ENCODE measurements at places on chromosomes 12 and 14. TPM values are rescaled to one million over a fixed set of nuclear protein-coding genes. Genes with fewer than 3 reads are reported as not detected.
A peak's percentile ranks its signal among the peaks of the same experiment; 100 is the strongest.

- H3K27ac ChIP-seq, result no peak overlapping the region
- H3K4me1 ChIP-seq, result peaks cover 8% of the 10 kb centered on the region
- H3K36me3 ChIP-seq, result no peaks in the 10 kb centered on the region
- H3K27me3 ChIP-seq, result no peaks in the 10 kb centered on the region
These were observed 53.8 kb downstream of the TESC start for GRCh38 chr12:117045160-117046010.

DNA sequence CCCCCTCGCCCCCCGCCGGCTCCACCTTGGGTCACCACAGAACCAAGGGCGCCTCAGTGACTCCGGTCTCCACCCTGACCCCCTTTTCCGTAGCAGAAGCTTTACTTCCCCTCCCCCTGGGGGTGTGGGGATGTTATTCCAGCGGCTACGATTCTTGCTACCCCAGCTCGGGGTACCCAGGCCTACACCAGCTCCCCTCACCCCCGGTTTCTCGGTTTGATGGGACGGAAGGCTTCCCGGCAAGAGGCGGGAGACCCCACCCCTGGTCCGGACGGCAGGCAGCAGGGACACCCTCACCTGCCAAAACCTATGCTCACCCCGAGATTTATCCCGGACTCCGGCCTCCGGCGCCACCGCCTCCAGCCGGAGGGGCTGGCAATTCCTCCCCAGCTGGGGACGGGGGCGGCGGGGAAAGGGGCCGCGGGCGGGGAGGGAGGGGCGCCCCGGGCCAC is 619 bp downstream of the RAB15 start:
- peaks cover 15% of the 10 kb centered on the region for H3K4me1 ChIP-seq
- DNase-seq, result no peak
- peak overlapping the region; percentile 77 for H3K4me3 ChIP-seq
- H3K27me3 ChIP-seq, result no peaks in the 10 kb centered on the region
- peak overlapping the region; percentile 62 for H3K27ac ChIP-seq

- H3K27me3 ChIP-seq, result no peaks in the 10 kb centered on the region
- DNase-seq, result no peak
- no peak overlapping the region for H3K27ac ChIP-seq
- H3K4me1 ChIP-seq, result no peaks in the 10 kb centered on the region
- H3K4me3 ChIP-seq, result no peak overlapping the region
These were observed 1206.6 kb upstream of the TMEM132C start for GRCh38 chr12:127060310-127060847.

DNA sequence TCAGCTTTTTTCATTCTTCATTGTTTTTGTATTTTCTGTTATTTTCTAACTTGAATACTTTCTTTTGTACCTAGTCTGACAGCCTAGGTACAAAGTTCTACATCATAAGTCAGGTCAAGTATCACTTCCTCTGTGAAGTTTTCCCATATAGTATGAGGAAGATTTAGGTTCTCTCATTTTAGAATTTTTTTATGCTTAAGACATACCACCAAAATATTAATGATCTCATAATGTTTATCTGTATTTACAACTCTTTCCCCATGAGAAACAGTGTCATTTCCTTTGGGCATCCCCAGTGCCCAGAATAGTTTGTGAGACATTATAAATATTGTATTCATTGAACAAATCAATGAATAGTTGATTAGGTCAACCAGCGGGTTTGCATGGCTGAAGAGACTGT is 3.1 kb upstream of the ATF7IP start:
- H3K36me3 ChIP-seq, result no peaks in the 10 kb centered on the region
- DNase-seq, result no peak
- H3K27me3 ChIP-seq, result no peaks in the 10 kb centered on the region
- no peaks in the 10 kb centered on the region for H3K4me1 ChIP-seq
- no peak overlapping the region for H3K4me3 ChIP-seq

DNA sequence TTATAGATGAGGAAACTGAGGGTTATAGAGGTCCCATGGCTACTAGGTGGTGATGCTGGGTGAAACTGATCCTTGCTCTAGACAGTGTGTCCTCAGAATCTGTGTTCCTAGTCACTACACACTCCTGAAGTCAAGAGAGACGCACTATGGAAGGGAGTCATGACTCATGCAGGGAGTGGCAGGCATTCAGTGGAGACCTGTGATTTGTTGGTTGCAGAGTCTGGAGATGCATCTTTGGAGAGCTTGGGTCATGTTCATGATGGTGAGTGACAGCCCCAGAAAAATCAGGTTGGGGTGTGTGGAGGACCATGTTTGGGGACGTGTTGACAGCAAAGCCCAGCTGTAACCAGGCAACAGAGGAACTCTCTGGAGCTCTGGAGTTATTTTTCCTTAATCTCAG is 38.0 kb upstream of the FBXO21 start:
- H3K27me3 ChIP-seq, result no peaks in the 10 kb centered on the region
- H3K36me3 ChIP-seq, result no peaks in the 10 kb centered on the region
- DNase-seq, result no peak
- H3K4me1 ChIP-seq, result no peaks in the 10 kb centered on the region
- no peak overlapping the region for H3K4me3 ChIP-seq

DNA sequence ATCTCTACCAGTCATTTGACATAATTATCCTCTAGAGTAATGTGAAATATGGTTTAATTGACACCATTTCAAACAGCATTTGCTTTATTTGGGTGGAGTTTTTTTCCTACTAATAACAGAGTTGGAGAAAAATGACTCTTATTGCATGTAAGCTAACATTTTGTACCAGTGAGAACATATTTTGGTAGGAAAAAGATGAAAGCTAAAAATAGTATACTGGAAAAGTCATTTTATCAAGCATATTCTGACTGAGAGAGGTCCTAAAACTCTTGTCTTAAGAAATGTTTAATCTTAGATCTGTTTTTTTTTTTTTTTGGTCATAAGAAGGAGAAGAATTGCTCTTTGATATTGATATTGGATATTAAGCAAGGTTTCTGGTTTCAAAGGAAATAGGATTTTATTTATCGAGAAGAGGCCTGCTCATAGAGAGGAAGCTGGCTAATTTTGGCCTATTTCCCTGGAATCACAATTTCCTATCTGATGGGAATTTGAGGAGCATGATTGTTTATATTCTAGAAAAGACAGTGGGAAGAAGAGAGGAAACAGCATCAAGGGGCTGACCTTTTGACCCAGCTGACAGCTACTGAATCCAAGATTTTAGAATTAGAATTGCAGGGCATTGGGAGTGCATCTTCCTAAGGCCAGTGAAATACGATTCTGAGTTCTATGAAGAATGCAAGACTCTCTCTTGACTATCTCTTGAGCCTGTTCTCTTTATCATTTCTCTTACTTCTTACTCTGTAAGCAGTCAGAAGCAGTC is 19.4 kb downstream of the OTOGL start:
- H3K27me3 ChIP-seq, result no peaks in the 10 kb centered on the region
- peak overlapping the region; percentile 39 for H3K27ac ChIP-seq
- no peak for DNase-seq
- no peaks in the 10 kb centered on the region for H3K36me3 ChIP-seq
- no peak overlapping the region for H3K4me3 ChIP-seq
- peaks cover 44% of the 10 kb centered on the region for H3K4me1 ChIP-seq

DNA sequence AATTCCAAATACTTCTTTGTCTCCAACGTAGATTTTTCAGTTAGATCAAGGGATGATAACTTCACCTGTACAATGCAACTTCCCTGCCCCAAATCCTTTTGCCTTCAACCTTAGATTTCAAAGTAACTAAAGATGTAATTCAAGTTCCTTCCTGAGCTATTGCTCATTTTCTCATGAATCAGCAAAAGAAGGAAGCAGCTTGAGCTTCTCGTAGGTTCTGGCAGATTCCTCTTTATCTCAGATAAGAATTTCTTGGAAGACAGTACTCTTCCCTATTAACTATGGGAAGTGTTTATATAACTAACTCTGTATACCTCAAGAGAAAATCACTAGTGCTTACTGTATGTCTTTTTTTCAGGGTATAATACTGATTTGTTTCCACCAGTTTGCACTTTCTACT is 203.8 kb downstream of the RASSF9 start:
- DNase-seq, result no peak
- H3K4me3 ChIP-seq, result no peak overlapping the region
- no peak overlapping the region for H3K27ac ChIP-seq

GRCh38 chr14:97687944-97688630 is 890.9 kb downstream of the VRK1 start:
- H3K27me3 ChIP-seq, result no peaks in the 10 kb centered on the region
- H3K4me1 ChIP-seq, result no peaks in the 10 kb centered on the region
- no peak overlapping the region for H3K27ac ChIP-seq
- no peak overlapping the region for H3K4me3 ChIP-seq

GTF2A1 gene
- total RNA-seq, result 14.7 TPM

DNA sequence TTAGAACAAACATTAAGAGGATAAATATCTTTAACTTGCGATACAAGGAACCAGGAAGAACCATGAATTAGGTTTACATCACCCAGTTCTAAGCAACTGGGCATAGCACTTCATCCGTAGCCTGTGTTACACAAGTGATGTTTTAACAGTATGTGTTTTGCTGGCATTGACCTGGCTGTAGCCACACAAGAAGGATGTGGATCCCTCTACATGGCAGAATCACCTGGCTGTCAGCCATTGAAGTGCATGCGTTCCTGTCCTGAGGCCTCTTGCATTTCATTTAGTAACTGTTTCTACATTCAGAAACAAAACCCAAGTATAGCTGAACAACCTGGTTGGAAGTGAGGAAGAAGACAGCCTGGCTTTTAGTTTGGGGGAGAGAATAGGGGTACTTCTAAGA is 72.2 kb downstream of the TGFB3 start:
- H3K4me1 ChIP-seq, result no peaks in the 10 kb centered on the region
- H3K27me3 ChIP-seq, result no peaks in the 10 kb centered on the region
- H3K36me3 ChIP-seq, result peaks cover 3% of the 10 kb centered on the region

- peak within 1 kb of the TSS; percentile 100 for H3K27ac ChIP-seq
- H3K4me3 ChIP-seq, result peak within 1 kb of the TSS; percentile 98
- DNase-seq, result peak; percentile 100
- H3K36me3 ChIP-seq, result peaks cover 35% of the 10 kb centered on the region
These were observed at the start of gene EIF5 for GRCh38 chr14:103333754-103334643. TSS of gene EIF5 (plus strand) at chr14:103334237. CDS start at chr14:103335861, 1,624 bp downstream.

- no peaks in the 10 kb centered on the region for H3K36me3 ChIP-seq
- no peak overlapping the region for H3K4me3 ChIP-seq
- H3K4me1 ChIP-seq, result peaks cover 34% of the 10 kb centered on the region
- peaks cover 8% of the 10 kb centered on the region for H3K27me3 ChIP-seq
- no peak overlapping the region for H3K27ac ChIP-seq
These were observed 21.2 kb downstream of the ZBTB42 start for GRCh38 chr14:104821971-104822608.

GRCh38 chr12:612886-613285 is 50.4 kb downstream of the NINJ2 start:
- no peaks in the 10 kb centered on the region for H3K4me1 ChIP-seq
- H3K27me3 ChIP-seq, result no peaks in the 10 kb centered on the region
- no peaks in the 10 kb centered on the region for H3K36me3 ChIP-seq
- no peak for DNase-seq
- H3K27ac ChIP-seq, result no peak overlapping the region

DNA sequence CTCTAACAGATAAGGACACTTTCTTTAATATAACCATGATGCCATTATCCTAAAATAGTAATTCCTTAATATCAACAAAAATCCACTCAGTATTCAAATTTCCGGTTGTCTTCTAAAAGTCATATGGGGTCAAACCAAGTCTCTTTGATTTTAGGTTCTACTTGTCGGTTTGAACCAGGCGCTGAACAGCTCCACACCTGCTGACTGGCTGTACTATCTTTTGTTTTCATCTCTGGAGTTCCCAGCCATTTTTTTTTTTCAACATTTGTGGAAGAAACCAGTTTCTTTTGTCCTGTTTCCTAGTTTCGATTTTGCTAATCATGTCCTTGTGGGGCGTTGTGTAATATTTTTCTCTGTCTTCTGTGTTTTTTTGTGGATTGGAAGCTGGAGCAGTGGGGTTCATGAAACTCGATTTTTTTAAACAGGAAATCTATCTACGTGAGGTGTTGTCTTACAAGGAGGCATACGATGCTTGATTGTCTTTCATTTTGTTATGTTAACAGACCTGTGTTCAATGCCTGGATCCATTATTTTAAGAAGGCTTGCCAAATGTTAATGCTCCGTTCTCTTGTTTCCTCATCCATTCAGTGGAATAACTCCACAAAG is 50.2 kb downstream of the FZD10 start:
- no peak overlapping the region for H3K27ac ChIP-seq
- no peak for DNase-seq
- no peak overlapping the region for H3K4me3 ChIP-seq
- H3K4me1 ChIP-seq, result no peaks in the 10 kb centered on the region
- no peaks in the 10 kb centered on the region for H3K36me3 ChIP-seq

DNA sequence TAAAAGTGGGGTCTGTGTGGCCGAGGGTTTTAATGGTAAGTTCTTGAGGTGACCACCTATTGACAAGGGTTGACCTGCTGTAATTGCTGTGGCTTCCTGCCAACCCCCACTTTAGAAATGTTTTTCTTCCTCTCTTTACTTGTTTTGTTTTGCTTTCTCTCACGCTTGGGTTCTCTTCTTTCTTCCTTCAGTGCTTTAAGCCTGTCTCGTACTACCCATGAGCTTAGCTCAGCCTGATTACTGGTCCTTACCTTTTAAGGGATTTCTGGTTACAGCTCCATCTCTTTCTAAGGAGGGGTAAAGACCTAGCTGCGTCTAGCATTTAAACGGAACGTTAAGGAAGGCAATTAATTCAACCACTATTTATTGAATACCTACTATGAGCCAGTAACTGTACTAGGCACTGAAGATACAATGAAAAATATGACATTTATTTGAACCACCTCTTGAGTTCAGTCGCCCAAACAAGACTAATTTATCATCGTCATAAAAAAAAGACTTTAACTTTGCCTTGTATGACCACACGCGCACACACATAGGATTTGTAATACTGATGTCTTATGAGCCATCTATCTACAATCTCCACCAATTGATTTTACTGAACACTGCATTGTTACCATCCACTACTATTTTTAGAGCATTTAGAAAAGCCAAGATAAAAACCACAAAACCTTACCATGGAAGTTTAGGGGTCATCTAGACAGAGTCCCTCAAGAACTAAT is 888 bp upstream of the PPP1R12A start:
- peak overlapping the region; percentile 99 for H3K27ac ChIP-seq
- no peak for DNase-seq
- H3K4me3 ChIP-seq, result peak overlapping the region; percentile 93
- H3K4me1 ChIP-seq, result peaks cover 38% of the 10 kb centered on the region

DNA sequence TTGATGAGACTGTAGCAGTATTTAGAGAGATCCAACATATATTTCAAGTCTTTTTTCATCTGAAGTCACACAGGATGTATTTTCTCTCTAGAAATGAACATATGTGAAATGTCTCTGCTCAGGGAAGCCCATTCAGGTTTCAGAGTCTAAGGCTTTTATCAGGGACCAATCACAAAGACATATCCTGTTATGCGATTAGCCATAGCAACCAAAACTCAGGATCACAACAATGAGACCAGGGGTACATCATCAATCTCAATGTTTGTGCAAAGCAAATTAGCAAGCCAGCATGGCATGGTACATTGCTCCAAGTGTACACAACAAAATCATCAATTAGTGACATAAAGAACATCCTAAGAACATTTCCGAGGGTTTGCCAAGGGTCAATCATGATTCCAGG is 99.2 kb upstream of the AMN1 start:
- no peaks in the 10 kb centered on the region for H3K27me3 ChIP-seq
- no peak for DNase-seq
- no peak overlapping the region for H3K4me3 ChIP-seq
- no peaks in the 10 kb centered on the region for H3K36me3 ChIP-seq
- no peaks in the 10 kb centered on the region for H3K4me1 ChIP-seq
- no peak overlapping the region for H3K27ac ChIP-seq

GRCh38 chr12:57726884-57727757 is 11.4 kb downstream of the AGAP2 start:
- H3K4me3 ChIP-seq, result peak overlapping the region; percentile 54
- peaks cover 26% of the 10 kb centered on the region for H3K27me3 ChIP-seq
- no peak for DNase-seq
- H3K27ac ChIP-seq, result peak overlapping the region; percentile 8
- peaks cover 16% of the 10 kb centered on the region for H3K4me1 ChIP-seq

- DNase-seq, result no peak
- H3K4me1 ChIP-seq, result no peaks in the 10 kb centered on the region
- H3K27me3 ChIP-seq, result no peaks in the 10 kb centered on the region
- no peak overlapping the region for H3K27ac ChIP-seq
These were observed 271.0 kb downstream of the APAF1 start for GRCh38 chr12:98916106-98916505.

All from sigmoid colon (tissue), 7 donors.